Activated CD4-positive, alpha-beta T cell treated with anti-CD3 and anti-CD28 coated beads, Interleukin-2, amount 10 ng/mL, durations not matched to agents 7 days and 5 days (primary cell): ENCODE measurements at places on chromosomes 1 and 21. TPM values are rescaled to one million over a fixed set of nuclear protein-coding genes. Genes with fewer than 3 reads are reported as not detected.

The BTBD19 gene
- 7.7 TPM for total RNA-seq

The OLFM3 gene
- total RNA-seq: not detected

The IL20 gene
- total RNA-seq: not detected

The TGFB2 gene
- not detected for total RNA-seq

The CYYR1 gene
- total RNA-seq: not detected

The CFHR1 gene
- not detected for total RNA-seq

The LRRN2 gene
- total RNA-seq: not detected

The ADAMTS1 gene
- 1.1 TPM for total RNA-seq

The AGT gene
- total RNA-seq: not detected

The GPATCH3 gene
- 14.0 TPM for total RNA-seq

The KRTAP7-1 gene
- total RNA-seq: not detected

The KCNE2 gene
- not detected for total RNA-seq

The ADAMTSL4 gene
- 0.15 TPM for total RNA-seq

The TSTD1 gene
- total RNA-seq: 43.6 TPM

The EIF4G3 gene
- 23.8 TPM for total RNA-seq

The CLCA1 gene
- not detected for total RNA-seq

- no peak for DNase-seq
Measured at GRCh38 chr1:55216096-55216495, 932 bp upstream of the USP24 start.

GRCh38 chr1:7468248-7468647 is 302.8 kb upstream of the VAMP3 start:
- no peak for DNase-seq

DNA sequence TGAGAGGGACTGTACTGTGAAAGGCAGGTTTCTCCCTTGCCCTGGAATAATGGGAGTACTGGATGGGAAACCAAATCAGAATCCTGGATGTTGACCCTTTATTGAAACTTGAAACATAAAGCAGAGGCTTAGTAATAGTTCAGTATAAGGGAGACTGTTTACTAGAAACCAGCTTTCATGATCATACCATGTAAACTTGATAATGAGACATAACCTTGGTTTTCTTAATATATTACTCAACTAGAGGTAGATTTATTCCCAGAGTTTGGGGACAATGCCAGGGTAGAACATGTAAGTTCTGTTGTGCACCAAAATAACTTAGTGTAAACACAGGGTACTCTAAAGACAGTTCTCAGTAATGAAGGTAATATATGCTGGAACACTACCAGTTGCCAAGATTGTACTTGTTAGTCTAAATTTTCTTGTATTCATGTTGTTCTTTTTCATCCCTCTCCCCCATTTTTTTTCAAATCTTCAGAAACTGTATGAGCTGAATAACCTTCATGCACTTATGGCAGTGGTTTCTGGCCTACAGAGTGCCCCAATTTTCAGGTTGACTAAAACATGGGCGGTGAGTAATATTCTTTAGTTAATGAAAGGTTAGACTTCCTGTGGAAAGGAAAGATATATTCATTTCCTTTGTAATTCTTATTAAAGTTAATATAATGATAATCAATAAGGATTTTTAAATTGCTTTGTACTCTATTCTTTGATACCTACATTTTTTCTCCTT is 49.6 kb downstream of the ANGPTL1 start:
- no peak for DNase-seq

DNA sequence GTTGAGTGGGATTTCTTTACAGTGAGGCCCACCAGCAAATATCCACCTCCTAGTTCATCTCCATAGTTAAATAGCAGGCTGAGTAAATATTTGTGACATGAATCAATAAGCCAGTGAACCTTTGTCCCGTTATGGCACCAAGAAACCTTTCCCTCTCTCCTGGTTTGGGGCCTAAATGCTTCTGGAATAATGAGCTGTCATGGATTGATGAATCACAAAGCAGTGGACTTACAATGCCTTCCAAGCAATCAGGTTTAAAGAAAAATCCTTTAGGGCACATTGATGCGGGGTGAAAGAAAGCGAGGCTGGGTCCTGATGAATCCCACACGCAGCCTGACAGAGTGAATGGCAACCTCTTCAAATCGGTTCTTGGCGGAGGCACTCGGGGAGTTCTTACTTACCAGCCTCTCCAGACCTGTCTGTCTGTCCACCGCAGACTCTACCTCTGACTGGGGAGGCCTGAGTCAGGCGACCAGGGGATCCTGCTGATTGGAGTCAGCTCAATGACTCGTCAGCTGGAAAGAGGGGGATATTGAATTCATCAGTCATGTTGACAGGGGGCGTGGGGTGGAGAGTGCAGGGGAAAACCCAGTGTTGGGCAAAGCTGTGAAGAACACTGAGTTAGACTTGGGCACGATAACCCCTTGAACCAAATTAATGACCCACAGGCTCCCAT is 247.3 kb downstream of the PLPP3 start:
- DNase-seq: no peak

GRCh38 chr1:68103884-68104554 is 53.6 kb upstream of the DIRAS3 start:
- no peak for DNase-seq

- no peak for DNase-seq
Measured at GRCh38 chr1:202562444-202563060, 147.7 kb downstream of the SYT2 start.

DNA sequence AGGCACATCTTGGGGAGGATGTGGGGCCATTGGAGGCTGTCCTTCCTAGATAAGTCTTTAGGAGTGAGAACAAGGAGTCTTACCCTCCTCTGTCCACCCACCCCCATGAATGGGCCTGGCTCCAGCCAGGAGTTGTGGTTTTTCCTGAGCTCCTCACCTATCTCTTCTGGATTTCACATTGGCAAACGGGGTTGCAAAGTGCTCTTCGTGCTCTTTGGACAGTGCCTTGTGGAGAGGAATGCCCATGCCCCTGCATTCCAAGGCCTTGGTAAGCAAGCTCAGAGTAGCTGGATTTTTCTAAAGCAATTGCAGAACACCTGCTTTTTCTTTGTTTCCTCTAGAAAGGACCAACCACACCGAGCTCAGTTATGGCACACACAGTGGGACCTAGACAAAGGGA is 152.1 kb upstream of the CAMK1G start:
- DNase-seq: no peak

- DNase-seq: no peak
Measured at GRCh38 chr1:12057382-12057781, 5.7 kb upstream of the TNFRSF8 start.

DNA sequence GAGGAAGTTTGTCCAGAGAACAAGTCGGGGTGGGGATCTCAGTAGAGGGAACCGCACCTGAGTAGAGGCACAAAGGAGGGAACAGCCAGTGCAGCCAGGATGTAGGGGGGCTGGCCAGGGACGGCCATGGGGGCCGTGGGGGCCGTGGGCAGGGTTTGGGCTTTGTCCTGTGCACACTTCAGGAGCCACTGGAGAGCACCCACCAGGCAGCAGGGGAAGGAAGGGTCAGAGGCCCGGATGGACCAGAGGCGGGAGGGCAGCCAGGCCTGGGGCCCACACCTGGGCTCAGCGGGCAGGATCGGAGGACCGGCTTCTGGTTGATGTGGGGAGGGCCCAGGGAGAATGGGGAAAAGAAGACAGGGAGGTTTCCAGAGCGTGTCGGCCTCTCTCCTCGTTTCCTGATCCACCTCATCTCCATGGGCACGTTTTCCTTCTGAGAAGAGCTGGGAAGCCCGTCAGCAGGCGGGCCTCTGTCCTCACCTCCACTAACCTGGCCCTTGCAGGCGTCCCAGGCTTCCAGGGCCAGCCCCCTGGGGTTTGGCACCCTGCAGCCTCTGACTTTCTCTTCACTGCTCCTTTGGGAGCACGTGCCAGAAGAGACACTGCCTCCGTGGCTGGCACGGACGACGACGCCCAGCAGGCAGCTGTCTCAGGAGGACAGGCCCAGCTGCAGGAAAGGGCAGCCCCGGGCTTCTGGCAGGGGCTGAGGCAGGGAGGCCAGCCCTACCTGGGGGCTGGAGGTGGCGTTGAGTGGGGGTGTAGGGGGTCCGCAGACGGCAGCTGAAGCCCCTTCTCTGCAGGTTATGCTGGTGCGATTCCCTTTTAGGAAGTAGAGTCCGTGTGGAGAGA is 16.8 kb upstream of the PDXK start:
- no peak for DNase-seq

- DNase-seq: no peak
Measured at GRCh38 chr1:180854456-180854855, 58.2 kb upstream of the KIAA1614 start.

GRCh38 chr1:161440312-161440894 is 64.9 kb upstream of the FCGR2A start:
- peak; percentile 59 for DNase-seq

GRCh38 chr1:30052178-30052577 is 671.2 kb downstream of the MATN1 start:
- DNase-seq: no peak

- DNase-seq: no peak
Measured at GRCh38 chr1:164641353-164641730, 82.4 kb downstream of the PBX1 start.

- DNase-seq: no peak
Measured at GRCh38 chr1:231392389-231393131, 29.5 kb downstream of the EGLN1 start.

DNA sequence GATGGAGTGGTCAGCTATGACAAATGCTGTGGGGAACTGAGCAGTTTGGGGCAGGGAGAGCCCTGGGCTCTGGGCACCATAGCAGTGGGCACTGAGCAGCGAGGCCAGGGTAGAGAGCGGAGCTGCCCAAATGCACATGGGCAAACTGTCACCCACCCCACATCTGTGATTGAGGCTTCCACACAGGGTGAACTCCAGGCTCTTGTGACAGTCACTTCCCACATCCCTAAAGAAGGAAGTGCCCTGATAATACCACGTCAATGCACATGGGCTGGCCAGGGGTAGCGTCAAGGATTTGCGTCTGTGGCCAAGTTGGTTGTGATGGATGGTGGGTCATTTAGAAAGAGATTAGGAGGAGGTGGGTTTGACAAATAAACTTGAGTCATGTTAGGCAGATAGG is 2.6 kb upstream of the GUCA2B start:
- no peak for DNase-seq

- no peak for DNase-seq
Measured at GRCh38 chr1:156357977-156358376, 11.0 kb upstream of the RHBG start.

GRCh38 chr1:34617321-34618118 is 137.3 kb upstream of the GJB5 start:
- DNase-seq: no peak

- no peak for DNase-seq
Measured at GRCh38 chr1:82806133-82806532, 1005.4 kb downstream of the ADGRL2 start.

- DNase-seq: no peak
Measured at GRCh38 chr1:241870336-241870735, 22.3 kb downstream of the EXO1 start.

DNA sequence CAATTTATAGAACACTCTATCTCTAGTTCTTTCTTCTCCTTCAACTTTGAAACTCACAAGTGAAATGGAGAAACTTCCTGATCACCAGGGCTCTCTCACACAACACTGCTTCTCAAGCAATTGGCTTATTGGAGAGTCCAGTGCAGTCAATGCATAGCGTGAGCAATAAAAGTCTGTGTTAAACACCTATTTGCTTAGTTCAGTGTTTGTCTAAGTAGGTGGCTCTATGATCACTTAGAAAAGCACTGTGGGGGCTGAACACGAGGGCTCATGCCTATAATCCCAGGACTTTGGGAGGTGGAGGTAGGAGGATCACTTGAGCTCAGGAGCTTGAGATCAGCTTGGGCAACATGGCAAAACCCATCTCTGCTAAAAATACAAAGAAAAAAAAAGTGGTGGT is 12.2 kb downstream of the CTSS start:
- DNase-seq: no peak

GRCh38 chr1:184685116-184685515 is 69.5 kb downstream of the EDEM3 start:
- DNase-seq: no peak

- no peak for DNase-seq
Measured at GRCh38 chr21:44360159-44360558, 6.7 kb downstream of the TRPM2 start.

DNA sequence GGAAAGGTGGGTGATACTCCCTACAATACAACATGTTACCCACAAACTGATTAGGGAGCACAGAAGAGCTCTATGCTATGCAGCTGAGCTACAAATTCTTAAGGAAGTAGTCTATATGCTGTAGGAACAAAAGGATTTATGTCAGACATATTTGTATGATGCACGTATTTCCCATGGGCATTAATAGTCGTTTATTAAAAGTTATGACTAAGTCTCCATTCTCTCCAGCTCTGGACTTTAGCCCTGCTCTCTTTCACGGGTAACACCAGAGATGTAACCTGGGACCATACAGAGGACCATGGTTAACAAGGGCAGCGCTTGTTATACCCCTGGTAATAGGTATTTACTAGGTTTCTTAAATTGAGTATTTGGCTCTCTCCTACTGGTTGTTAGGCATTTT is 168.2 kb upstream of the C1orf105 start:
- no peak for DNase-seq

DNA sequence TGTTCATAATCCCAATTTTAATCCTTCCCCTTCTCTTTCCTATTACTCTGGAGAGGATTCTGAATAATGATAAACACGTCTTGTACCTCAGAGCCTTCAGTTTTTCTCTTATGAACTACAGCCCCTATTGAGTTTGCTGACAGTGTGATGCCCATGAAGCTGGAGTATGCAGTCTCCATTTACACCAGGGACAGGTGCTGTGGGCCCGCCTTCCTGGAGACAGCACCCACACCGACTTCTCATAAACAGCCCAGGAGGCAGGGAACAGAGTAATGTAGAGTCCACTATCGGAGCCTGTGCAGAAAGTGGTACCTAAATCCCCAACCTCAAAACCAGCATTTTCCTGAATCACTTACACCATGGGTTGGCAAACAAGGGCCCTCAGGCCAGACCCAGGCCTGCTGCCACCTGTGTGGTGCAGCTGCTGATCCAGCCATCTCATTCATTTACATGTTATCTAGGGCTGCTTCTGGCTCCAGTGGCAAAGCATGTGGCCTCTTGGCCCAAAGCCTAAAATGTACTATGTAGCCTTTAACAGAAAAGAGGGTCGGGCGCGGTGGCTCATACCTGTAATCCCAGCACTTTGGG is 95.1 kb upstream of the KRTAP19-8 start:
- DNase-seq: peak; percentile 29

DNA sequence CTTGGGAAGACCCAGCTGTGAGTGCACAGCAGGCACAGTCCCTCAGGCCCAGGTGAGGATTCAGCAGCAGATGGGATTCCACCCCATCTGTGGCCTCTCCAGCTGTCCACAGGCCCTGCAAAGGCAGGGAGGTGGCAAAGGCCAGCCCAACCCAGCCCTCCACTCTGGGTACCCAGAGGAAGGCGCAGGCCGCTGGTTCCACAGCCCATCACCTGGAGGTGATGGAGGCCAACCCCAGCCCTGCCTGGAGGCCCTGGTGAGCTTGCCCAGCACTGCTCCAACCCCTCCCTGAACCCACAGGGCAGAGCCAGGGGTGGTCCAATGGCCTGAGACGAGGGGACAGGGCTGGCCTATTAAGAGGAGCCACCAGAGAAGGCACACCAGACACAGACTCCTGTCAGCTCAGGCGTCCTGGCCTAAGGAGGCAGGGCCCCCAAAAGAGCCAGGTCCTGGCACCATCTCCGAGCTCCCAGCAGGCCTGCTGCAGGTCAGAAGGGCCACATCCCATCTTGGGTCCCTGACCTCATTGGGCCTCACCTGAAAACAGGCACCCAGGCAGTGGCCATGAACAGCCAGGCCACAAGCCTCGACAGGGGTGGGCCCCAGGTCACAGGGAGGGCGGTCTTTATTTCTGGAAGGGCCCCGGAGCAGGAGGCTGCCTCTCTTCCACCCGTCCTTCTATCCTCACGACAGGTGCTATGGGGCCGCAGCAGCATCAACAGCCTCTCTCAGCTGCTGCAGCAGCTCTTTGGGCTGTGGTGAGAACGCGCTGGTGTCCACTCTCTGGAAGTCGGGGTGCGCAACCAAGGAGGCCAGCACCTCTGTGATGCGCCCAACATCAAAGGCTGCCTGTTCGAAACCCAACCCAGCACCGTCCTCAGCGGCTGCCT is 3.2 kb downstream of the JMJD4 start:
- no peak for DNase-seq
